ENCODE measurements at places on chromosomes 5 and 9. TPM values are rescaled to one million over a fixed set of nuclear protein-coding genes. Genes with fewer than 3 reads are reported as not detected.

HSPB3 gene
- total RNA-seq = not detected

FOXD4 gene
- 0.52 TPM for total RNA-seq

GRCh38 chr9:14271093-14271673 lies 42.8 kb downstream of the NFIB start:
- H3K27ac ChIP-seq = no peak overlapping the region
- peaks cover 3% of the 10 kb centered on the region for H3K4me1 ChIP-seq

- H3K27me3 ChIP-seq = peaks cover 8% of the 10 kb centered on the region
- H3K4me3 ChIP-seq = no peak overlapping the region
- peaks cover 21% of the 10 kb centered on the region for H3K4me1 ChIP-seq
- H3K27ac ChIP-seq = no peak overlapping the region
- H3K36me3 ChIP-seq = peaks cover 2% of the 10 kb centered on the region
- no peak for DNase-seq
These were observed 2.5 kb downstream of the ACER2 start for GRCh38 chr9:19411316-19411715.

- no peaks in the 10 kb centered on the region for H3K27me3 ChIP-seq
- H3K36me3 ChIP-seq = no peaks in the 10 kb centered on the region
- H3K27ac ChIP-seq = no peak overlapping the region
- DNase-seq = no peak
- no peak overlapping the region for H3K4me3 ChIP-seq
- no peaks in the 10 kb centered on the region for H3K4me1 ChIP-seq
These were observed 129.1 kb upstream of the FBN2 start for GRCh38 chr5:128667152-128667551.
